Eye (tissue), 1 donor: ENCODE measurements at places on chromosomes 11 and 22.

DNA sequence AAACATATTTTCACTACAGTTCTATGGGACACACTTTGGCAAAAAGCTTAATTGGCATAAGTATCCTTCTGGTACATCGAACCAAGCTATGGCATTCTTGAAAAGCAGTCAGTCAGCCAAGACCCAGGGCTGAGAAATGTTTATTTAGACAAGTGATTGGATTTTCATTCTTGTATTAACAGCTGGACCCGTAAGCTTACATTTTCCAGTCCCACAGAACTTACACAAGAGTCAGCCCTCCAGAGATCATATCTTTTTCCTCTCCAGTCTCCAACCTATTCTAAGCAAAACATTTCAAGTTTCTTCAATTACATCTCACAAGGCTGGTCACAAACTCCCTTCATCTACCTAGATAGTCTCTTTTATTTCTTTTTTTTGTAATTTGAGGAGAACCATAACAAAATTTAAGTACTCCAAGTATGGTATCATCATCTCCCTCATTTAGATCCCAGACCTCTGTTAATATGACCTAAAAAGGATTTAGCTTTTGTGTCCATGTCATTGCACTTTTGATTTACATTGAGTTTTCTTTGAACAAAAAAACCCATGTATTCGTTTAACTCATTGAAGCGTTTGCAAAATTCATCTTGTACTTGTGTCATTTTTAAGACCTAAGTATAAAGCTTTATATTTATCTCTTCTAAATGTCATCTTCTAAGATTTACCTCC lies 67.9 kb upstream of the GRK3 start:
- no peak for DNase-seq

DNA sequence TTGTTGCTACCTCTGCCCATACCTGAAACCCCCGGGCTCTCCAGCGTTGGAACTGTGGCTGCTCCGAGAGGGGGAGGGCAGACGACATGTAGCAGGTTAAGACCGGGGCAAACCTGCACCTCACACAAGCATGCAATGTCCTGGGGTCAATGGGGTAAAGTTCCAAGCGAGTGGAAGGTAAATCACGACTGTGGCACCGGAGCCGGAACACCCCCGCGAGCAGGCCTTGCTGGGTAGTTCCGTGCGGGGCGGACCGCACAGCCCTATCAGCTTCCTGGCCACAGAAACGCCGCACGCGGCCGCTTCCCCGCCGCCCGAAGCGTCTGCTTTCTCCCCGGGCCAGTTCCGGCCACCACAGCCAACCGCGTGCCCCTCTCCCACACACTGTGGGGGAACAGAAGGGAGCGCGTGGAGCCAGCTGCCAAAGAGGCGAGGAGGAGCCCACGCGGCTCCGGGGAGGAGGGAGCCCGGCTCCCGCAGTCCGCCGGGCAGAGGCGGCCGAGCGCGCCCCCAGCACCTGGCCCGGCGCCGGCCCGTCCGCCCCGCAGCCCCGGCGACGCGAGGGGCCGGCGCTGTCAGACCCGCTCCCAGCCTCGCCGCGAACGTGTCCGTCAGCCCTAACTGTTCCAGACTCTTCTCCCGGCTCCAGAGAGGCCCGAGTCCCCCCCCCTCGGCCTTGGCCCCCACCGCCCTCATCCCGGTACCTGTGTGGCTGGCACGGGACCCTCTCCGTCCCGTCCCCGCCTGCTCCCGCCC lies 1.6 kb downstream of the SPTBN2 start:
- peak; percentile 70 for DNase-seq

GRCh38 chr22:29331213-29331612 lies 15.7 kb upstream of the RASL10A start:
- no peak for DNase-seq

- DNase-seq, result no peak
Observed at GRCh38 chr11:70530010-70530409, 131.7 kb downstream of the CTTN start.

DNA sequence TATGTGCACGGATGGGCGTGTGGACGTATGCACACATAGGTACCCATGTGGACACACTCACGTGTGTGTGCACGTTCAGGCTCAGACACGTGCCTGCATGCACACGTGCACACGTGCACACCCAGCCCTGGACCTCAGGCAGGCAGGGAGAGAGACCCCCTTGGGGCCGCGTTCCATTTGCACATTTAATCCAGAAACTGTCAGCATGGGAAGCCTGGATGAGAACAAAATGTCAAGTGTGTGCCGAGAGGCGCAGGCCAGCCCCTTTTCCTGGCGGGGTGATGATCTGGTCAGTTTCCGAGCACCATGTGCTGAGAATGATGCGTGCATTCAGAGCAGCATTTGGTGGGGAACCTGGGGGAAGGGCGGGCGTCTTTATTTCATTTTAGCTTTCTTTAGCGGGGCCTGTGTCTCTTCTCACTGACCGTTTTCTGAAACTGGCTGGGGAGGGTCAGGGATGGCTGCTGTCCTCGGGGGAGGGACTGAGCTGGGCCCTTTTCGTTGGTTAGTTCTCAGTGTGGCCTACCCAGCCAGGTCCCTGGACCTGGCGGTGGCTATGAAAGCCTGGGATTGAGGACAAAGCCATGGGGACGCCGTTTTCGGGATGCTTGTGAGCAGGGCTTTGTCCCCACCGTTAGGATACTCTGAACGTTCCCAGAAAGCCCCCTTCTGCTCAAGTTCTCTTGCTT lies 96.3 kb downstream of the KCNQ1 start:
- DNase-seq, result no peak

GRCh38 chr11:1350086-1350725 lies 39.5 kb upstream of the BRSK2 start:
- DNase-seq, result no peak

DNA sequence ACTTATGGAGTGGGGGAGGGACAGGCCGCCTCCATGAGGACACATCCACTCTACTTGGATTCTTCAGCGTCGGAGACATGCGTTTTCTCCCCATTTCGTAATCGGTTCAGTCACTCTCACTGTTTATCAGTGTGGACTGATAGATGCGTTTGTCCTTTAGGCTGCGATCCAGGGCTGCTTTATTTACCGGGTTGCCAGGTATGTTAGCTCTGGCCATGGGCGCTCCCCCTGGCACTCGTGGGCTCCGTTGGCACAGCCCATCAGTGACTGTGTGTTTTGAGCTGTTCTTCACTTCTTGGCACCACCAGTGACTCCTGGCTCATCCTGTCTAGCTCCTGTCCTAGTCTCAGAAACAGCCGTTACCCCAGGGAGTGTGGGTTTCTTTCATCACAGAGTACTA lies 1203.3 kb downstream of the BRD1 start:
- no peak for DNase-seq

- DNase-seq, result peak; percentile 78
Observed at GRCh38 chr11:82718307-82718706, 15.4 kb downstream of the FAM181B start.

GRCh38 chr11:66467756-66468155 lies 1.1 kb downstream of the PELI3 start:
- DNase-seq, result peak; percentile 70

DNA sequence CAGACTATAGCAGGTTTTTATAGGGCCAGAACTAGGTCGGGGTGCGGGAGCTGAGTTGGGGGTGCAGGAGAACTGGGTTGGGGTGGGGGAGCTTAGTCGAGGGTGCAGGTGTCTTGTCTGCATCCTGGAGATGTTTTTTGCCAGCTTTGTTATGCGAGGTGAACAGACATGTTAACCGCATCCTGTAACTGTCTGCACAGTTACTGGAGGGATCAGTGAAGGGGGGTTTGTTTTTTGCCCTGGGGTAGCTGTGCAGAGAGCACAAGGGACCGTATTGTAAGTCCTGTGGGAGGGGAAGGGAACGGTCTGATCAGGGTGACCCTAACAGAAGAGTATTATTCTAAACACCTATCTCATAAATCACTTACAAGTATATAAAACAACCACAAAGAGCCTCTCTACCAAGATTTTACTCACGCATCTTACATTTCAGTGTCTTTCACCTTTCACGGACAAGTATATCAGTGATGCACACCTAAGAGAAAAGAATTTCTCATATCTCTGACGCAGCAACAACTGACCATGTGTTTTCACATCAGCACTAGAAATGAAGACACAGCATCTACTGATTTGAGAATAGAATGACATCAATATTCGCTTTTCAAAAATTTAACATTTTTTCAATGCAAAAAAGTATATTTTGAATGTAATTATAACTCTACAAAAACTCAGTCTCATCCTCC lies 20.8 kb downstream of the ZNF195 start:
- no peak for DNase-seq

- DNase-seq, result no peak
Observed at GRCh38 chr22:40452730-40453487, 82.5 kb downstream of the SGSM3 start.

GRCh38 chr11:6096417-6096816 lies 11.1 kb upstream of the OR56B4 start:
- DNase-seq, result no peak

- DNase-seq, result no peak
Observed at GRCh38 chr11:4185561-4185960, 91.0 kb downstream of the RRM1 start.

- peak; percentile 90 for DNase-seq
Observed at GRCh38 chr11:86672007-86672621, at the start of gene ME3. TSS of gene ME3 (minus strand) at chr11:86672616.

GRCh38 chr11:107041088-107041444 lies 22.8 kb upstream of the GUCY1A2 start:
- DNase-seq, result no peak

- no peak for DNase-seq
Observed at GRCh38 chr11:17067417-17067816, 10.1 kb downstream of the RPS13 start.
